H4 (cell line): ENCODE measurements at places on chromosomes 1 and 21. TPM values are rescaled to one million over a fixed set of nuclear protein-coding genes. Genes with fewer than 3 reads are reported as not detected.
A peak's percentile ranks its signal among the peaks of the same experiment; 100 is the strongest.

OR2G6 gene
- total RNA-seq: not detected in 2 replicates

SYDE2 gene
- total RNA-seq: 0.70 and 2.3 TPM in 2 replicates

ANKRD34A gene
- total RNA-seq: 0.54 and 0.70 TPM in 2 replicates

DHX9 gene
- 114 and 142 TPM in 2 replicates for total RNA-seq

KRTAP19-3 gene
- not detected in 2 replicates for total RNA-seq

DNA sequence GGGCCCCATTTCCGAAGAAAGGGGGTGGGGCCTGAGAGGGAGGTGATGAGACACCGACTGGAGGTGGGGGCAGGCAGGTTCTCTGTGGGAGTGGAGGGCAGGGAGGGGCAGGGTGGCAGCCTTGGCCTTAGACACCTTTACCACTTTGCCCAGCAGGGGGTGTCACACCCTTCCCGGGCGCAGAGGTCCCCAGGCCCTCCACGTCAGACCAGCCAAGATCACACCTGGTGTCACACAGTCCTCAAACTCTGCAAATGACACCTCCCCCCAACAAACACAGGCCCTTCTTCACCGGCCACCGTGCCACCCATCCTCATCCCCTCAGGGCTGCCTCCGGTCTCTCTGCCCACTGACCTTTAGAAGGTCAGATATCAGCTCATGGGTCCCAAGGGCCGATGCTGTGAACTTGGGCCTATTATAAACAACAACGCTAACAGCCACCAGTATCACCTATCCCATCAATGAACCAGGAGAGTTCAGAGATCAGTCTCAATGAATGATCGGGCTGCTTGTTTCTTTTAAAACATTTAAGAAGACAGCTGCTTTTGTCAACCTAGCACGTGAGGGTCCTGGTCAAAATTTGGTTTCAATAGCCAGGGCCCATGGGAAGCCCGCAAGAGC, 103.9 kb downstream of the CASZ1 start:
- peak; percentile 30 for DNase-seq

DNA sequence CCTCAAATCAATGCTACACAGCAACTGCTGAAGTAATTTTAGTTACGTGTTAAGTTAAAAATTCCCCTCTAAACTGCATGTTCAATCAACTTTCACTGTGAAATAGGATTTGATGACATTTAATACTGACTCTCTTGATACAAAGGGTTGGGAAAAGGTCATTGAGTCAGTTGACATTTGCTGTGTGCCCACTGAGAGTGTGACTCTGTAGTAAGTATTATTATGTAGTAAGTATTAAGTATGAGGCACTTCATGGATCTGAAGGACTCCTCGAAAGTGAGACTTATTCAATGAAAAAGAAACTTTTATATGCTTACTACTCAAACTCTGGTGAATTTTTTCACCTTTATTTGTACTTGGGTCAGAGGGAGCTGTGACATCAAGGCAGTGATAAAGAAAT, 83.1 kb upstream of the S1PR1 start:
- DNase-seq: no peak

DNA sequence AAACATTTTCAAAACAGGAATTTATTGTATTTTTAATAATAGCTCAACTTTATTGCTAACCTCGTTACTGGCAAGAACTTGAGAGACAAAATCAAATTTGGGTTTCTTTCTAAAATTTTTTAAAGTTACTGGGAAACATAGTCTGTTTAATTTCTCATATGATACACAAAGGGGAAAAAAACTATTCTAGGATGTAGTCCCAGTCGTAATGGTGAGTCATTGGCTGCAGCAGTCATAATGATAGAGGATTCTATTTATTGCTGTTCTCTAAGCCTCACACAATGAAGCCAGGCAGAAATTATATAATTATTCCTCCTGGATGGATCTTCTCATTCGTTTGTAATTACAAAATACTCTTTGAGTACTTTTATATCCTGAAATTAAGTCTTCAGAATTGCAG, 326.5 kb upstream of the SGIP1 start:
- no peak for DNase-seq

GRCh38 chr1:230291731-230292620, 134.2 kb downstream of the PGBD5 start:
- DNase-seq: no peak

GRCh38 chr1:66437136-66437401, 96.9 kb upstream of the SGIP1 start:
- DNase-seq: no peak

GRCh38 chr1:77447669-77448068, 165.8 kb downstream of the AK5 start:
- no peak for DNase-seq

DNA sequence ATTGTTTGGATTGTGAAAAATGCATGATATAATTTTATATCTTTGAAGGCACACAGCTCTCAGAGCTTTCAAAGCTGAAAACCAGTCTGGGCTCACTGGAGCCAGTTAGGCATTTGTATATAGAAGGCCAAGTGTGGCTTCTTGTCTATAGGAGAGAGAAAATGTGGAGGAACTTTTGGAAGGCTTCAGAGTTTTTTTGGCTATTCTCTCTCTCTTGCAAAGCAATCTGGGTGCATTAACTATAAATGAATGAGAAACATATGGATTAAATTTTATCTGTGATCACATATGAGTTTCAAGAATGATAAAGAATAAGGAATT, 216.7 kb upstream of the HOOK1 start:
- DNase-seq: no peak

- peak; percentile 71 for DNase-seq
These were observed 90.1 kb upstream of the IRF2BP2 start for GRCh38 chr1:234699795-234700665.
